CD8-positive, alpha-beta T cell (primary cell): ENCODE measurements at places on chromosomes 3 and 15.

GRCh38 chr3:99537416-99537815, 101.0 kb upstream of the COL8A1 start:
- no peak for DNase-seq

GRCh38 chr3:101868534-101869464, 19.5 kb downstream of the NFKBIZ start:
- DNase-seq = no peak

GRCh38 chr15:81339321-81339720, 15.4 kb upstream of the STARD5 start:
- DNase-seq = no peak

DNA sequence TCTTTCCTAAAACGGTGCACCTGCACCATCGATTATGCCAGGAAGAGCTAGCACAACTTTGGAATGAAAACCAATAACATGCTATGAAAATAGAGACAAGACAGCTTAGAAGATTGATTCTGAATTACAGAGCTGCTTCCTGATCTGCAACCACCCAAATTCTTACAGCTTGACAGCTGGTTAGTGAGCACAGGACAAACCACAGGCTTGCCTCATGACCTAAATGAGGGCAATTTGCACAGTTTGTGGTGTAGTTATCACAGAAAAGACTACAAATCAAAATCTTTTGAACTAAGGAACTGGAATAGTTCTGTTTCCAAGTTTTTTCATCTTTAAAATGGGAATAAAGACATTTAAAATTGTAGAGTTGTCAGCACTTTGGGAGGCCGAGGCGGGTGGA, 533.5 kb downstream of the NAALADL2 start:
- DNase-seq = no peak

- no peak for DNase-seq
These were observed 15.4 kb downstream of the NR2C2 start for GRCh38 chr3:14962762-14963161.
